ENCODE measurements at places on chromosomes 5 and 9. TPM values are rescaled to one million over a fixed set of nuclear protein-coding genes. Genes with fewer than 3 reads are reported as not detected.

Gene CARTPT
- not detected for polyA plus RNA-seq

Gene C5
- 1.7 TPM for polyA plus RNA-seq

Gene LECT2
- not detected for polyA plus RNA-seq

Gene SPATA31E1
- not detected for polyA plus RNA-seq

Gene CCL27
- polyA plus RNA-seq = 0.58 TPM

Gene GPX8
- polyA plus RNA-seq = 3.0 TPM

Gene ADGRV1
- polyA plus RNA-seq = 1.6 TPM

Gene IFNK
- not detected for polyA plus RNA-seq

Gene CARD6
- polyA plus RNA-seq = 6.4 TPM

Gene TMEM8B
- 2.2 TPM for polyA plus RNA-seq

Gene OR2K2
- polyA plus RNA-seq = not detected

Gene TTC23L
- not detected for polyA plus RNA-seq

Gene FOXD4
- 0.16 TPM for polyA plus RNA-seq

Gene HK3
- polyA plus RNA-seq = 1.6 TPM

Gene INIP
- polyA plus RNA-seq = 7.0 TPM

Gene CCNJL
- polyA plus RNA-seq = 0.59 TPM

Gene FAM78A
- 0.62 TPM for polyA plus RNA-seq

Gene HCN1
- 0.01 TPM for polyA plus RNA-seq

Gene KIF4B
- polyA plus RNA-seq = not detected

Gene DOCK8
- 5.1 TPM for polyA plus RNA-seq

Gene GIN1
- 2.6 TPM for polyA plus RNA-seq
